ENCODE measurements at places on chromosomes 4 and X.

- peak; percentile 20 for DNase-seq
Observed at GRCh38 chr4:184283659-184284335, 66.1 kb upstream of the ENPP6 start.

- no peak for DNase-seq
Observed at GRCh38 chr4:41571422-41571821, 33.5 kb downstream of the LIMCH1 start.

DNA sequence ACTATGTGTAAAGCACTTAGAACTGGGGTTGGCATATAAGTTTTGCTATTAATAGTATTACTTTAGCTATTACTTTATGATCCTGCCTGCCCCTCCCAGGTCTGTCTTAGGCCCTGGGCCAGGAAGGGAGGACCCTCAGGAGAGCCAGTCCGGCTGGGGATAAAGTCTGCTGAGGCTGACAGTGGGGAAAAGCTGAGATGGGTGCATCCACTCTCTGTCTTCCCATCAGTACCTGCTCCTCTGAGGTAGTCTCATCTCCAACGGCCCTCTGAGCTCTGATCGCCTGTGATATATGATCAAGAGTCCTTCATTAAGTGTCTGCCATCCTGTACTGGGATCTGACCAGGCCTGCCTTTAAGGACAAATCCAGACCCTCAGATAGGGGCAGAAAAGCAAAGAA lies 156.5 kb upstream of the PJA1 start:
- no peak for DNase-seq

GRCh38 chrX:47093248-47093647 lies 15.0 kb downstream of the RGN start:
- DNase-seq, result peak; percentile 25

DNA sequence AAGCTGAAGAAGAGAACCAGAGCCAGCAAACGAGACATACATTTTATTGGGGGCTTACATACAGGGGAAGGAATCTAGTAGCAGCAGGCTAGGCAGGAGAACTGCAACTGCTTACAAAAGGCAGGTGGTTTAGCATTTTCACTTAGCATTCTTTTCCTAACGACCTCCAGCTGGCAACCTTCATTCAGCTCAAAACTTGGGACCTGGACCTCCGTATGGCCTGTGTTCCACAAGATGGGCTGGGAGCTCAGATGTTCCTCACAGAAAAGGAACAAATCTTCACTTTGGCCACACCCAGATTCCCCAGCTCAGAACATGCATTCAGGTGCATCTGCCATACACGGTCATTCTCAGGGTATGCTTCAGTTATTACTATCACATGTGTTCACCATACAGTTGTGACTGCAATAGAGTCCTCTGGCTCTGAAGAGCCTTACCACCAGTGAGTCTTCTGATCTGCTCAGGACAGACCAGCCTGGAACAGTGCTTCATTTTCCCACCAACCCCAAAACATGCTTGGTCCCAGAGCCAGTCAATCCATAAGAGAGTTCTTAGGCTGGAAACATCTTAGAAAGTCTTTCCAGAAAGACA lies 29.6 kb upstream of the AP1AR start:
- no peak for DNase-seq

- no peak for DNase-seq
Observed at GRCh38 chrX:21374994-21375707, 933 bp downstream of the CNKSR2 start.

DNA sequence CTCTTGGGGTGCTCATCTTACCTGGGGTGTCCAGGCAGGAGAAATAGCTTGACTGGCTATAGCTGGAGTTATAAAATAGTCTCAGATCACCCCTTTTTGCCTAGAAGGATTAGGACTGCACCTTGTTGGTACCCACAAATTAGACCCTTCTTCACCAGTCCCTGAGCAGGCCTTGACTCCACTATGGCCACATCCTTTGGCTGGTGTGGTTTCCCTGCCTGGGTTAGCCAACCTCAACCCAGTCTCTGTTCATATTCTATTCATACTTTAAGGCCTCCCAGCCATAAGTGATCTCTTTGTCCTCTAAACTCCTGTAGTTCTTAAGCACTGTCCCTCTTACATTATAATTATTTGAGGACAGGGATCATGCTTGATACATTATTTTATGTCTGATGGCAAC lies 69.4 kb downstream of the ARX start:
- no peak for DNase-seq

- no peak for DNase-seq
Observed at GRCh38 chr4:54547299-54548097, 110.3 kb upstream of the KIT start.

DNA sequence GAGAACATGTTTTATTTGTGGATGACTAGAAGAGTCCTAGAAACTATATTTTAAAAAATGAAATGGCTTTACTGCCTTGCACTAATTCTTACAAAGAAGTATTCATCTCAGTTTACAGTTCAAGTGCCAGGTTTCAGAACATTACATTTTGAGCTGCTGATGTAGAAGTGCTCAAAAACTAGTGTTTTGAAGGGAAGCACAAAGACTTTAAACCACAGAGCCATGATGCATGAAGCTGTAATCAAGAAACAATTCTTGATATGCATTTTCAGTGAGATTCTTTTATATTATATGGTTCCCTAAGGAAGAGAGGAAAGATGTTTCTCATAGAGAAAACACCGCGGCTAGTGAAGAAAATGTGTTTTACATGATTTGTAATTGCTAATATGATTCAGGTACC lies 1163.0 kb downstream of the RAPGEF2 start:
- no peak for DNase-seq

GRCh38 chrX:10341309-10341708 lies 184.5 kb downstream of the CLCN4 start:
- DNase-seq, result no peak

- no peak for DNase-seq
Observed at GRCh38 chrX:31397119-31397518, 325.3 kb upstream of the FTHL17 start.

DNA sequence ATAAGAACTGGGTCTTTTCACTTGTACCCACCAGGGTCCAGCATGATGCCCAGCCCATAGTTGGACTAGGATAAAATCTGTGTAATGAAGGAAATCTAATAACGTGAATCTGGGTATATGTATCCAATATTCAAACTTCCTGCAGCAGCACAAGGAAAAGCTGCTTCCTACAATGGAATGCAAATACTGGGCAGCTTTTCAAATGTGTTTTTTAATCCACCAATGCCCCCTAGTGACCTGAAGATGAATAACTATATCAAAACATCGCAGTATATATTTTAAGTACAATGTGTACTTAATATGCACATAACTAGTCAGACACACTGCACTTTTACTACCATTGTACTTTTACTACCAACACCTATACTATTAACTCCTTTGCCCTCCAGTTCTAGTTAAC lies 5.3 kb downstream of the APOO start:
- DNase-seq, result peak; percentile 52

- DNase-seq, result no peak
Observed at GRCh38 chr4:174055344-174055743, 228.1 kb downstream of the FBXO8 start.

- DNase-seq, result no peak
Observed at GRCh38 chr4:17618926-17619325, 4.5 kb downstream of the MED28 start.

GRCh38 chr4:168979338-168979737 lies 30.7 kb downstream of the CBR4 start:
- no peak for DNase-seq

- no peak for DNase-seq
Observed at GRCh38 chr4:77833126-77833724, 14.1 kb upstream of the CNOT6L start.

GRCh38 chr4:150316332-150317205 lies 238.3 kb downstream of the DCLK2 start:
- peak; percentile 2 for DNase-seq

DNA sequence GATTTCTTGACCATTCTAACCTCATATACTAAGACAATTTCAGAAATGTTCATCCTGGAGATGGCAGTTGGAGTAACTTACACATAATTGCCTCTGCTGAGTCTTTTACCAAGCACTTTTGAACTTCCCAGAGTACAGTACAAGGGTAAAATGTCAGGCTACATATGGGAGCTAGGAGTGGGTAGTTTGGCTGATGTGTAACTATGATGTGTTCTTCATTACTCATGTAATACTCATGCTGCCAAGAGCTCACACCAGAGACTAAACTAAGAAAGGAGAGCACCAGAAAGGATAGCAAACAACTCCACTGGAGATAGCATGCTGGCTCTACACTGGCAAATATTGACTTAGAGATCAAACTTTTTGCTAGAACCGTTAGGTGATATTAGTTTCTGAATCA lies 194.0 kb downstream of the PDGFRA start:
- no peak for DNase-seq

DNA sequence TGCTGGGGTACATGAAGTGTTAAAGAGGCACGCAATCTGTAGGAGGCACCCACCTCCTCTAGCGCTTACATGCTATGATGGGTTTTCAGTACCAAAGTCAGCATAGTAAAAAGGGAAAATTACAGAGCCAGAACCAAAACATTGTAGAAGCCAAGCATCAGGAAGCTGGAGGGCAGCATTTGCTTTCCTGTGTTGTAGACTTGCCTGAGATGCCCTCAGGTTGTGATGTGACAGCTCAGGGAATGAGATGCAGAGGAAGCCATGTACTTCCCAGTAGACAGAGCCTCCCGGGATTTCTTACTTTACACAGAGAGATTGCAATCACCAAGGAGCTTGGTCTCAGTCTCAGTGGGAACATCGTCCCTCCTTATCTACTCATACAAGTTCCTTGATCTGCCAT lies 161.5 kb downstream of the ARAP2 start:
- no peak for DNase-seq

DNA sequence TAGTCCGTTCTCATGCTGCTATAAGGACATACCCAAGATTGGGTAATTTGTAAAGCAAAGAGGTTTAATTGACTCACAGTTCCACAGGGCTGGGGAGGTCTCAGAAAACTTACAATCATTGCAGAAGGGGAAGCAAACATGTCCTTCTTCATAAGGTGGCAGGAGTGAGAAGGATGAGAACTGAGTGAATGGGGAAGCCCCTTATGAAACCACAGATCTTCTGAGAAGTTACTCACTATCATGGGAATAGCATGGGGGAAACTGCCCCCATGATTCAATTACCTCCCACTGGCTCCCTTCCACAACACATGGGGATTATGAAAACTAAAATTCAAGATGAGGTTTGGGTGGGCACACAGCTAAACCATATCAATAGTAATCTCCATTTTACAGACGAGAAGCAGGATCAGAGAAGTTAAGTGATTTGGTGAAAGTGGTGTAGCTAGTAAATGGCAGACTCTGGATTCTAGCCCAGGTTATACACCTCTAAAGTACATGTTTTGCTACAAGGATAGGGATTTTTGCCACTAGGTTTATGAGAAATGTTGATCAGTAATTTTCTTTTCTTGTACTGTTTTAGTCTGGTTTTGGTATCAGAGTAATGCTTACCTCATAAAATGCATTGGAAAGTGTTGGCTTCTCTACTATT lies 47.3 kb upstream of the C1GALT1C1 start:
- no peak for DNase-seq

DNA sequence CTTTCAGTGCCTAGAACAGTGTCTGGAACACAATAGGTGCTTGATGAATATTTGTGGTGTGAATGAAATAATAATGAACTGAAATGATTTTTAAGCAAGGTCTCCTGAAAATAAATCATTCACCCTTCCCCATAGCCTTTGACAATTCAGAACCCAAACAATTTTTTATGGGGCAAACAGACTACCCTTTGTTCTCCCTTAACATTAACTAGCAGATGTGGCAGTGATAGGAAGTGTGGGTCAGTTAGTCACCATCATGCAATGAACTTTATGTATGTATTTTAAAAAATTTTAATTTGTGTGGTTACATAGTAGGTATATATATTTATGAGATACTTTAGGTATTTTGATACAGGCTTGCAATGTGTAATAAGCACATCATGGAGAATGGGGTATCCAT lies 27.2 kb upstream of the CD40LG start:
- no peak for DNase-seq

GRCh38 chrX:106263817-106264216 lies 95.7 kb downstream of the PWWP3B start:
- DNase-seq, result no peak

GRCh38 chrX:9252182-9252581 lies 212.7 kb upstream of the TBL1X start:
- DNase-seq, result no peak

DNA sequence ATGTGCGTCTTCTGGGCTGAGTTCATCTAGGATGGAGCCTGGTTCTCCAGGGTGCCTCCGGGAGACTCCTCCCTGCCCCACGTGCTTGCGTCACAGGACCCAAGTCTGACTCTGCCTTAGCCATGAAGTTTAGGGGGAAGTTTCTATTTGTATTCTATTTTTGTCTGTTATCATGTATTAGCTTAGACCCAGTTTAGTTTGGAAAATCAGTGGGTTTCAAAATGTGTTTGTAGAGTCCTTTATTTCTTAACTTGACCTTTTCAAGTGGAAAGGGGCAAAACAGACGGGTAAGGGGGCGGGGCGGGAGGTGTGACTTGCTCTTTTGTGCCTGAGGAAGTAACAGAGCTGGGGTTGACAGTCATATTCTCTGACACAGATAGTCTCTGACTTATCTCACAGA lies 86.0 kb downstream of the HTT start:
- DNase-seq, result no peak

DNA sequence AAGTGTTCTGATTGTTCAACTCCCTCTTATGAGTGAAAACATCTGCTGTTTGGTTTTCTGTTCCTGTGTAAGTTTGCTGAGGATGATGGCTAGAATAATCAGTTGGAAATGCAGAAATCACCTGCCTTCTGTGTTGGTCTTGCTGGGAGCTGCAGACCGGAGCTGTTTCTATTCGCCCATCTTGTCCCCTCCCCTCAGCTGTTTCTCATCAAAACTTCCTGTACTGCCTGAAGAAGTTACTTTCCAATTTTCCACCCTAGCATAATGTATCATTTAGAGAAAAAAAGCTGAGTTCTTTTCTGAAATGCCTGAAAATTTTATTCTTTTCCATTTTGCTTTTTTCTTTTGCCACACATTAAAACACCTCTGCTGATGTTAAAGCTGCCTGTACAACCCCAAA lies 167.6 kb downstream of the TEX13A start:
- no peak for DNase-seq

- no peak for DNase-seq
Observed at GRCh38 chr4:37981844-37982720, 21.9 kb downstream of the PTTG2 start.

DNA sequence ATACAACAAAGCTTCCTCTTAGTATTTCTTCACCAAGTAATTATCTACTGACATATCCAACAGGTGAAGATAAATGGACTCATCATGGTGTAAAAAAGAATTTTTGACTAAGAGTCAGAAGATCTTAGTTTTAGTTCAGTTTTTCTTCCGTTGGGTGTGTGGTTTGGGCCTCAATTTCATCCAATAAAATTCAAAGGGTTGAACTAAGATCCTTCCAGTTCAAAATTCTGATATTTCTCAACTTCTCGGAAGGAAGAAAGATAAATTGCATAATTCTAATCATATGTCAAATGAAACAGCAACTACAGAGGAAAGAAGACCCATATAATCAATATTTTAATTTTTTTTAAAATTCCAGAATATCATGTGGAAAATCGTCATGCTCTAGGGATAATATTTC lies 192.7 kb downstream of the SPRY1 start:
- no peak for DNase-seq

DNA sequence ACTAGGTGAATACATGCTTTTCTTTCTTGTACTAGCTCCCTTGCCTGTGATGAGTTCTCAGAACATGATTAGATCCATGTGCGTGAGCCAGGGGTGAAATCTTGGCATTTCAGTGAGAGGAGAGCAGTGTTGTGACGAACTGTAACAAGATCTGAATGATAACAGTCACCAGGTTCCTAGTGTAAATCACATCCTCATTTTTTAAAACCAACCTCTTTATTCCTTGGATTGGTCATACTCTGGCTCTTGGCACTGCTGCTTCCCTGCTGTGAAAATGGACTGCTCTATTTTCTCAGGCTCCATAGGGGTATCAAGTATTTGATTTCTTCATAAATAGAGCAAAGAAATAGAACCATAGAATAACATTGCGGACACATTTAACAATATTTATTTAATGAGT lies 206.3 kb downstream of the SLC4A4 start:
- no peak for DNase-seq
